T-helper 2 cell treated with Interferon-gamma antibody and Interleukin-4, amounts not matched to agents 5 μg/mL and 100 μg/mL, for 36 hours (primary cell): ENCODE measurements at places on chromosomes 12 and 14.

- DNase-seq: no peak
Observed at GRCh38 chr12:19539071-19539470, 99.8 kb downstream of the AEBP2 start.

- DNase-seq: no peak
Observed at GRCh38 chr12:21933656-21934055, 7.6 kb downstream of the ABCC9 start.

- no peak for DNase-seq
Observed at GRCh38 chr12:98341732-98342131, 173.7 kb upstream of the TMPO start.

GRCh38 chr14:105148604-105149145, 19.9 kb downstream of the JAG2 start:
- no peak for DNase-seq

DNA sequence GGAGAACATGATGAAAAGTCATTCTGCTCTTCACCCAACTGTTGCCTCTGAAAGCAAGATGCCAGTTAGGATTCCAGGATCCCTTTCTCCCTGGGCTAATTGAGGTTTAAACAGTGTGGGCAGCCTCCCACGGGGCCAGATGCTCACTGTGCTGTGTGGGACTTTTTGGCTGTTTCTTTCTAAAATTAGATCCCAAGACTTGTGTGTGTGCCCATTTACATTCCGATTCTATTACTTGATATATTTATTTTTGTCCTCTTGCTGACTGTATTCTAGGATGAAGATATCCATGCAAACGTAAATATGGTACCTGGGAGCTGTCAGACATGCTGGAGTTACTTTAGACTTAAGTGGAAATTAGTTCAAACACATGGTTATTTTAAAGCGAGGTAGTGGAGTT, 6.2 kb downstream of the IFT43 start:
- no peak for DNase-seq

DNA sequence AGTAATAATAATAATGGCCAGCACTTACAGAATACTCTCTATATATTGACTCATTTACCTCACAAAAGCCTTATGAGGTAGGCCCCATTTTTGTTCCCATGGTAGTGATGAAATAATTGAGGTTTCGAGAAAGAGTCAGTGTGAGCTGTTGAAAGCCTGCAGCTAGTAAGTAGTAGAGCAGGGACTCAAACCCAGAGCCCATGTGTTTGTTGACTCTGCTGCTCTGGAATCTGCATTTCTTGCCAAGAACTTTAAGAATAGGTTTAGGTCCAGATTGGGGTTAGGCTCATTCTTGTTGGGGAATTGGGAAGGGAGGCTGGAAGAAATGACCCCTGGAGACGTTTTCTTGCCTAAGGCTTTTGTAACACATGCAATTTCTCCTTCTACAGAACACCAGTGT, 27.9 kb downstream of the DYRK4 start:
- no peak for DNase-seq

- no peak for DNase-seq
Observed at GRCh38 chr14:31954991-31955390, 122.1 kb upstream of the ARHGAP5 start.

GRCh38 chr14:105554523-105554922, 28.1 kb downstream of the TMEM121 start:
- no peak for DNase-seq

- no peak for DNase-seq
Observed at GRCh38 chr14:62885451-62885850, 159.8 kb downstream of the KCNH5 start.

DNA sequence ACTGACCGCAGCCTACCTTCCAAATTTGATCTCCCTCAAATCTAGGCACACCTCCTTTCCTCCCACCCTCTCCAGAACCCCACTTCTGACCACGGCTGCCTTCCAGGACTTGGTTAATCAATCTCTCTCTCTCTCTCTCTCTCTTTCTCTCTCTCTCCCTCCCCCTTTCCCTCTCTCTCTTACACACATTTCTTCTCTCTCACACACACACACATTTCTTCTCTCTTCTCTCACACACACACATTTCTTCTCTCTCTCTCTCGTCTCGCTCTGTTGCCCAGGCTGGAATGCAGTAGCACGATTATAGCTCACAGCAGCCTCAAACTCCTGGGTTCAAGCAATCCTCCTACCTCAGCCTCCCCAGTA, 521 bp upstream of the GMFB start:
- no peak for DNase-seq

- DNase-seq: no peak
Observed at GRCh38 chr12:95815632-95816212, 25.2 kb upstream of the NTN4 start.

- no peak for DNase-seq
Observed at GRCh38 chr12:103373088-103373523, 122.7 kb downstream of the C12orf42 start.

DNA sequence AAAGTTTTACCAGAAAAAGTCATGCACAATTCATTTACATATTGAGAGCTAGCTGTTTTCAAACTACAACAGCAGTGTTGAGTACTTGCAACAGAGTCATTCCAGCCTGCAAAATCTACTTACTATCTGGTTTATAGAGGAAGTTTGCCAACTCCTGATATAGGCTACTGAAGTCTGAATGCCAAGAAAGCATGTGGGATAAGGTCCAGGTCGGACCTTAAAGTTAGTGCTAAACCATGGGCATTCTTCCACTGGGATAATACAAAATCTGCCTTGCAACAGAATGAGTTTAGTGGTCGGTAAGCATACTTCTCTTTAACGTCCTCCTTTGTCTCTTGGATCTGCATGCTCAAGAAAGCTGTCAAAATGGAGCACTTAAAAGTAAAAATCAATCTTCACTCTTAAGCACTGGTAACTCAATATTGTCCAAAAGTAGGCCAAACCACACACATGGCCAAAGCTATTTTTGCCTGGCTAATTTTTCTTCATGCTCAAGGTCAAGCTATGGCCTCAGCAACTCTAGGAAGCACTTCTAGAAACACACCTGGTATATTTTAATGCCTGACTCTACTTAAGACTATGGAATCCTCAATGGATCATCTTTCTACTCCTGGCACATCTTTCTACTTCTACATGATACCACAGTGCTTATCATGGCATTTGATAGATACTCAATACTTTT, 364.9 kb upstream of the KITLG start:
- no peak for DNase-seq

GRCh38 chr14:104161602-104162367, 23.4 kb downstream of the KIF26A start:
- DNase-seq: no peak

GRCh38 chr12:52771505-52771904, 5.6 kb downstream of the KRT76 start:
- no peak for DNase-seq

- DNase-seq: no peak
Observed at GRCh38 chr14:84323450-84323849, 1206.5 kb upstream of the FLRT2 start.

- peak; percentile 74 for DNase-seq
Observed at GRCh38 chr14:70885343-70886022, 21.8 kb upstream of the PCNX1 start.

- no peak for DNase-seq
Observed at GRCh38 chr12:26231921-26232320, 36.5 kb downstream of the SSPN start.

- DNase-seq: no peak
Observed at GRCh38 chr12:789852-790563, 37.6 kb downstream of the WNK1 start.

DNA sequence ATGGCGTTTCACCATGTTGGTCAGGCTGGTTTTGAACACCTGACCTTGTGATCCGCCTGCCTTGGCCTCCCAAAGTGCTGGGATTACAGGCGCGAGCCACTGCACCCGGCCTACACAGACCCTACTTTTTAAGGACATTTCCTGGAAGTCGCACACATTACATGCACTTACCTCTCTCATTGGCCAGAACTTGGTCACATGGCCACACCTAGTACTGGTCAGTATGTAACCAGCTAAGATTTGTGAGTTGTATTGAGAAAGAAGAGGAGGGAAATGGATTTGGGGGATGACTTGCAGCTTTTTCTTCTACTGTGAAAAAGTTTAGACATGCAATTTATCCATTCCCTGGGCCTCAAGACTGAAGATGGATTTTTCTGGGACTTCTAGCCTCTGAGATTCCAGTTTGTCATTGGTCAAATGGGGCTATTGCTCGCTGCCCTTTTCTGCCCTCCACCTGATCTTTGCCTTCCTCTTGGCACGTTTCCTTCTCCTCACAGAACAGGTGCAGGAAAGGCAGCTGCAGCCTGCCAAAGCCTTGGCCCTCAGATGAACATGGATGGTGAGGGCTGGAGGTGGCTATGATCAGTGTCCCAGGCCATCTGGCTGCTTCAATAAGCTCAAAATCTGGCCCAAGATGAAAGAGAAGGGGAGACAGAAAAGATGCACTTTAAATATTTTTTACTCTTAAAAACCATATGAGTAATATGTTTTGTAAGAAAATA, 7.1 kb upstream of the ZDHHC22 start:
- DNase-seq: no peak

DNA sequence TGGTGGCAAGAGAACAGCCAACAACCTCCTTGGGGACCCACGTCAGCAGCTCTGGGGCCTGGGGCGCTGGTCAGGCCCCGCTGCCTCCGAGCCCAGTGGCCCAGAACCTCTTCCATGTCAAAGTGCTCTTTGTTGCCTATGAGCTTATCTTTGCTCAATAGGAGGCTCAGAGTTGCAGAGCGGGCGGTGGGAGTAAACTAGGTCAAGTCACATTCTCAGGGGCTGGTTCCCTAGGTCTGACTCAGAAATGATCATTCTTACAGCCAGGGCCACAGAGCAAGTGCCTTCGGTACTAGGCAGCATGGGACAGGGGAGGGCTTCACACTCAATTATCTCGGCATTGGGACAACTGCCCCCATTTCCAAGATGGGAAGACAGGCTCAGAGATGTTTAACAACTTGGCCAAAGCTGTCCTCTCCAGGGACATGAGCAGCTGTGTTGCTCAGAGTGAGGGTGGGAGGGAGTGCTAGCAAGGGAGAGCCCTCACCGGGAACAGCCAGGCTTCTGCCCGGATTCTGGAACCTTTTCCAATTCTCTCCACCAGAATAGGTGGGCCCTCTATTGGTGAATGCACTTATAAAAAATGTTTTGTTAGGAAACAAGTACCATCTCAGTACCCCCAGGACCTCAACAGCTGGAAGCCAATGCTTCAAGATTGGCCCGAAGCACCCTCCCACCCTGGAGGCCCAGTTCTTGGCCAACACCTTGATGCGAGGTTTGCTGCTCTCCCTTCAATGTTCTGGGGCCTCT, 11.9 kb downstream of the SLC25A29 start:
- no peak for DNase-seq

DNA sequence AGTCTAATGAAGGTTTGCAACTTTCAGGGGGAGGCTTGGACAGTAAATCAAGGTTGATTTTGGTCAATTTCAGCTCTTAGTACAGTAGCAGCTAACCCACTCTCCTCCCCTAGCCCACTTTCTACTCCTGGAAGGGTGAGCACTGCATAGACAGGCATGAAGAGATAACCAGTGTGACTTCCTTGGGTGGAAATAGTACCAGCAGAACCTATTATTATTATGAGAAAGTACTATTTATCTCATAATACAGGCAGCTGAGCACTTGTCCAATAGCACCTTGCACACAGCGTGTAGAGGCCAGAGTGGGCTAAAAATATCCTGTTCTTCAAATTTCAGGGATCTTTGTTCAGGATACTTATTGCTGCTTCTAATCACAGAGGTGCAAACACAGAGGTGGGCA, 96.2 kb upstream of the FKBP4 start:
- DNase-seq: no peak

- DNase-seq: no peak
Observed at GRCh38 chr12:107948391-107948945, 174.0 kb downstream of the ASCL4 start.

- no peak for DNase-seq
Observed at GRCh38 chr12:63292471-63293221, 141.6 kb upstream of the AVPR1A start.

DNA sequence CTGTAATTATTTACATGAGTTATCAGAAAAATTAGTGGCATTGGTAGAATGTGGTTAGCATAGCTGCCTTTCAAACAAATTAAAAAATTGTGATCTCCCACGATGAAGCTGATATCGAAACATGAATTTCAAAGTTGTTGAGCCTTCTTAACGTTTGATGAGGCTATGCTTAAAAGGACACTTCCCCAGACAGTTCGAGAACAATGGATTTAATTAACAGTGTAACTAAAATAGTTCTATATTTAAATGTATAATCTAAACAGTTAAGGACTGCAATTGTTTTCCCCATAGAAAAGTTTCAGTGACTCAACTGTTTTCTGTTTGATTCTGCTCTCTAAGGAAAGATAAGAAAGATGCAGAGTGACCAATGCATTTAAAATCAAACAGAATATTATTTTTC, 1.6 kb downstream of the CLEC2B start:
- no peak for DNase-seq

DNA sequence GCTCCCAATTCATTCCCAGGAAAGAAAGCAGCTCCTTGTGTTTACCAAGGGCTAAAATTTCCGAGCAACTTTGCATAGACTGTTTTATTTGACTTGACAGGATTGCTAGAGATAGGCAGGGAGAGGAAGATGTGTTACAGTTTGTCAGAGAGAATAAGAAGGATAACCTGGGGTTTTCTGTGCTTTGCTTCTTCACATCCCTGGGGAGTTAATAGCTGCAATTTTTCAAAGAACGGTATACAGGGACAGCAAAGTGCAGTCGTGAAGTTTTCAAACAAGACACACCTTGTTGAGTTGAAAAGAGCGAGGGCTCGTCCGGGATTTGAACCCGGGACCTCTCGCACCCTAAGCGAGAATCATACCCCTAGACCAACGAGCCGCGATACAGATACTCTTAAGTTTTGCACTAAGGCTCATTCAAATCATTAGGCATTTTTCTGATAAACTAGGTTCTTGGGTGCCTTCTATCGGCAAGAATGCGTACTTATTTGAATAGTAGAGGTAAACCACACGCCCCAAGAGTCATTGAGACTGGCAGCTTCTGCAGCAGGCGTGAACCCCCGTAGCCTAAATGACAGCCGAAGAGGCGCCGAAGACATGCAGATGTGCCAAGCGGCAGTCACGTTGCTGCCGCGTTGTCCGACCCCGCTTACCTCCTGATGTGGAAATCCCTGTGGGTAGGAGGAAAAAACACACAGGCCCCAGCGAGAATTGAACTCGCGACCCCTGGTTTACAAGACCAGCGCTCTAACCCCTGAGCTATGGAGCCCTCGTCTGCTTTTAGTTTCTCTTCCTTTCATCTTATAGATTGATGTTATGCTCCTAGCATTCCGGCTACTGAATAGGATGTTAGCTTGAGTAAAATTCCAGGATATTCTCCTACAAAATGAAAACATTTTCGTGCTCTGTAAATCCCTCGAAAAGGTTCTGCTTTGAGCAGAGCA, 22.2 kb upstream of the RNASE12 start:
- peak; percentile 88 for DNase-seq

DNA sequence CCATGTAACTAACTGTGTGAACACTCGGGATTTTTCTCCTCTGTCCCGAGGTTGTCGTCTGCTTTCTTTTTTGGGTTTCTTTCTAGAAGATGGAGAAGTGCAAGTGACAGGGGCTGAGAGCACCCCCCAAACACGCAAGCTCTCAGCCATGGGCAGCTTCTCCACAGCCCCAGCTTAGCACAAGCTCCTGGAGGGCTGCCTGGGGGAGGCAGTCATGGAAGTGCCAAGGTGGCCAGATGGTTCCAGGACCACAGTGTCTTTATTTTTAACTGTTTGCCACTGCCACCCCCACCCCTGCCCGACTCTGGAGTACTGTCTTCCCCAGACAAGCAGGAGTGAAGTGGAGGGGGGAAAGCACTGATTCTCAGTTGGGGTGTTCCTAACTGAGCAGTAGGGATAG, 58.2 kb downstream of the ST8SIA1 start:
- DNase-seq: no peak
